Fibroblast of skin of right biceps (primary cell): ENCODE measurements at places on chromosomes 16 and 17.
A peak's percentile ranks its signal among the peaks of the same experiment; 100 is the strongest.

DNA sequence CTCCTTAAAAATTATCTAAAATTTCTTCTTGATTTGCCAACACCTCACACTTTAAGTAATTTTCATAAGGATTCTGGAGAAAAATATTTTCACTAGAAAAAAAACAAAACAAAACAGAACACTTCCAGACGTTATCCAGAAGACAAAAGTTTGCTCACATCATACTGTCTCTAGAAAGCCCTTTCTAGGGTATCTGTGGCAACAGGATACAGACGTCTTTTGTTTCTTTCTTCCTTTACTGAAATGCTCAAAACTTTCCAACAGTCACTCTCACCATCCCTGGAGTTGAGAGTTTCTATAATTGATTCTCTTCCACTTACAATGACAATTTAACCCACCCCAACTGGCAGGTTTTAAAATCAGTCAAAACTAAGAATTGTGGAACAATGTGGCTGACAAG is 2.6 kb downstream of the ZC3H7A start:
- DNase-seq: no peak

GRCh38 chr16:62751218-62751617 is 715.0 kb upstream of the CDH8 start:
- no peak for DNase-seq

DNA sequence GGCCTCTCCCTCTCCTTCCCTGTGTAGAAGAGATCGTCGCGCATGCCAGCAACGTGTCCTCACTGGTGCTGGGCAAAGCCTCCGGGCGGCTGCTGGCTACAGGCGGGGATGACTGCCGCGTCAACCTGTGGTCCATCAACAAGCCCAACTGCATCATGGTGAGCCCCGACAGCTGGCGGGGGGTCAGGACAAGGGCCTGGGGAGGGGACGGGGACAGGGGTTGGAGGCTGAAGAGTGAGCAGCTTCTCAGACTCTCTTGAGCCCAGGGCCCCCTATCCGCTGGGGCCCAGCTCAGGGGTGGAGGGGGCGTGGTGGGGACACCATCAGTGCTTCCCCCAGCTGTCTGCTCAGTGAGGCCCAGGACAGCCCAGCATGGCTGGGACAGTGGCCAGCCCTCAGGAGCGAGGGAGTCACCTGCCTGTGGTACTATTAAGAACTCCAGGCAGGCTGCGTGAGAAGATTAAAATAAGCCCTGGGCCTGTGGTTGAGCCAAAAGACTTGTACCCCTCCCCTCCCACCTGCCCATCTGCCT is 6.2 kb downstream of the KATNB1 start:
- no peak for DNase-seq

- DNase-seq: no peak
Observed at GRCh38 chr16:88530858-88531203, 39.4 kb upstream of the ZC3H18 start.

- DNase-seq: no peak
Observed at GRCh38 chr17:57914273-57915142, 40.7 kb downstream of the CUEDC1 start.

GRCh38 chr17:61490540-61490975 is 38.3 kb downstream of the TBX4 start:
- DNase-seq: peak; percentile 61

- DNase-seq: no peak
Observed at GRCh38 chr16:12802661-12803060, 1.0 kb downstream of the CPPED1 start.

- no peak for DNase-seq
Observed at GRCh38 chr17:32174889-32175288, 32.6 kb downstream of the RHOT1 start.

- no peak for DNase-seq
Observed at GRCh38 chr17:74977802-74978201, 5.2 kb upstream of the HID1 start.

- no peak for DNase-seq
Observed at GRCh38 chr17:74429604-74430384, 2.1 kb upstream of the GPRC5C start.
